ENCODE measurements at places on chromosomes 7 and 10.

GRCh38 chr7:74606101-74606908, 51.2 kb upstream of the GTF2I start:
- peak; percentile 25 for DNase-seq

DNA sequence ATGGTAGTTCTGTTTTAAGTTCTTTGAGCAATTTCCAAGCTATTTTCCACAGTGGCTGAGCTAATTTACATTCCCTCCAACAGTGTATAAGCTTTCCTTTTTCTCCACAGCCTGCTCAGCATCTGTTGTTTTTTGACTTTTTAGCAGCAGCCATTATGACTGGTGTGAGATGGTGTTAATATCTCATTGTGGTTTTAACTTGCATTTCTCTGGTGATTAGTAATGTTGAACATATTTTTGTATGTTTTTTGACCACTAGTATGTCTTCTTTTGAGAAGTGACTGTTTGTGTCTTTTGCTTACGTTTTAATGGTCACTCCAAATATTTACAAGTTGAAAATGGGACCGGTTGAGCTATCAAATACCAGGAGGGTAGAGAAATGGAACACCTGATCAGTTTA, 20.4 kb downstream of the GNG11 start:
- no peak for DNase-seq

GRCh38 chr7:94288096-94288495, 106.6 kb upstream of the COL1A2 start:
- no peak for DNase-seq

- no peak for DNase-seq
Measured at GRCh38 chr7:1849351-1850041, 179.4 kb downstream of the ELFN1 start.

DNA sequence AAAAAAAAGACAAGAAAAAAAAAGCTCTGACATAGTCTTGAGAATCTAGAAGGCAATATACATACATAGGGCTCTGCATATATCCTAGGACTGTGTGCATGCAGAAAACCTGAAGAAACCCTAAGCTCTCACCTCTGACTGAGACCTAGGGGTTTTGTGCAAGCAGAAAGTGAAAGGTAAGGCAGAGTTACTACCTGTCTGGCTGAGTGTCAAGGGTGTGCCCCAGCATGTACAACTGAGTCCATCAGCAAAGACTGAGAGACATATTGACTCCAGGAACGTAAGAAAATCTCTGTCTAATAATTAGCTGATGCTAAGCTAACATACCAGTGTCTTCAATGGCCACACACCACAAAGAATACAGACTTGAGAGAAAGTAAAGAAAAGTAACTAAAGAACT, 16.3 kb upstream of the HNRNPH3 start:
- no peak for DNase-seq

DNA sequence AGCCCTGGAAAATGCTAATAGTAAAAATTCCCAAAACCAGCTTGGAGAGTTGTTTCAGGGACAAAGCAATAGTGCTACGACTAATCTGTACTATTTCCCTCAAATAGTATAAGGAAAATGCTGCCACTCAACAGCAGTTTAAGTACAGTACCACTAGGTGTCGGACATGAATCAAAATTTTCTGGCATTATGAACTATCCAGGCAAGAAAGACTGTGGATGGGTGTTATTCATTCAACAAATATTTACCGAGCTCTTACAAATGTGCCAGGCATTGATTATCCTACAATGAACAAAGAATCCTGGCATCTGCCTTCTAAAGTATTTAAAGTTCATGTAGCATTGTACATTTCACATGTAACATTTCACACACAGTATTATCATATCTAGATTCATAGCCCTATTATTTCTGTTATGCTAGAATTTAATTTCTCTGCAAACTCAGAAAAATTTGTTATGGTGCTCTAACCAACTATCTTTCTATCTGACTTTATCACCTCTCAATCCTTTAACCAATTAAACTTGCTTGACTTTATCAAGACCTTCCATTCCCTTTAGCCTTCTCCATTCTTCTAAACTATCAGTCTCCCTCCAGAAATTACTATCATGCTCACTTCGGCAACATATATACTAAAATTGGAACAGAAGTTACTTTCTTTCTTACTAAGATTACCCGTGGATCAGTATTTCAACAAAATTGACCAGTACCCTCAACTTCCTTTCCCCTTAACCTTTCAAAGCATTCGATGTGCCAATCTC, 80.6 kb downstream of the ARHGAP21 start:
- DNase-seq = no peak

DNA sequence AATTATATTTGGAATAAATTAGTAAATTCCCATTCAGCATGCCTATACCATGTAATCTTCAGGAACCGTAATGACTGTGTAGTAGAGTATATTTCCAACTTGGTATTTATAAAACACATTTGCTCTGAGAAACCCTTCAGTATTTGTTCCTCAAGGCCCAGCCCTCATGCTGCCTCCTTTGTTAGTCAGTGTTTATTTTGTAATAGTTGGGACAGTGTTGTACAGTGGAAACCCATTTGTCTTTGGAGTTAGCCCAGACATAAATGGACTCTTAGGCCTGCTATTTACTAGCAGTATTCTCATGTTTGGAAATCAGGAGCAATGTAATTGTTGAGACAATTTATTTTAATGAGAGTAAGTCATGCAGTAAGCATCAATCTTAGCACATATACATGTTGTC, 686.9 kb downstream of the AUTS2 start:
- DNase-seq = no peak

DNA sequence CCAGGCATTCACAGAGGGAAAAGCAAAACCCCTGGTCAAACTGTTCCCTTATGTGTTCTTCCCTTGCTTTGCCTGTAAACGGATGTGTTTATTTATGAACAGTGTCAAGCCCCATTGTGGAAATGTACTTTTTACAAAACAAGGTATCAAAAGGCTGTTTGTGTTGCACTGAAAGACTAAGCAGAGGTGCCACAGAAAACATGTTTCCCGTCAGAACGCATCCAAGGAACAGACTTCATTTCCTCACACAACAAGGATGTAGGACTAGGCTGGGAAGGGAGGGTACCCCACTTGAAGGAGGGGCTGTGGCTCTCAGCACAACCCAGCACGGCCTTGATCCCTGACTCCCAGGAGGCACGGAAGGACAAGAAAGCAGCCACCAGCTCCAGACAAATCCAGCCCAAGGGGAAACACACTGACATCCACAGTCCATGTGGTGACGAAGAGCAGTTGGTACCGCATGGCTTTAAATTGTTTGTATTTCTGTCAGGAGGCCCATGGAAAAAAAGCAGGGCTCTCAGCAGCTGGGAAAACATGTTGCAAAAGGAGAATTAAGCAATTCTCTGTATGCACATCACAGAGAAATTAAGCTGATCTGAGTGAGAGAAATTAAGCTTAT, 85.6 kb downstream of the RNF216 start:
- no peak for DNase-seq

- DNase-seq = no peak
Measured at GRCh38 chr10:71351628-71352319, 32.7 kb downstream of the SLC29A3 start.

GRCh38 chr7:49773218-49773935, at the start of gene VWC2:
VWC2 (plus strand) TSS chr7:49773638; CDS start chr7:49775436, 1,798 bp downstream.
- DNase-seq = no peak

DNA sequence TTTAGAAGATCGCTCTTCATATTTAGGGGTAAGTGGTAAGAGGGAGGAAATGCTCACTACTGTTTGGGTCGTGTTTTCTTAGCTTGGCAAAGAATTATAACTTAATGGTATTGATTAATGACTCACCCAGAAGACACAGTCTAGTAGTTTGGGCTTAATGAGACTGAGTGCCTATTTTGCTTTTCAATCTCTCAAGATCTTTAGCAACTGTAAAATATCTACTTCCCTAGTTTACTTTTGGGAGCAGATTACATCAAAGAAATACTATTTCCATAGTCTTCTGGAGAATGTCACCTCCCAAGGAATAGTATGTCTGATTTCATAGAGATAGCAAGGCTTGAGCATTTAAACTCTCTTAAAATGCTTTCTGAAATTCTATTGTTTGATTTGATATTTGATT, 100.5 kb upstream of the SLC25A13 start:
- DNase-seq = no peak

GRCh38 chr7:39816462-39817060, 133.5 kb upstream of the CDK13 start:
- DNase-seq = no peak

- DNase-seq = no peak
Measured at GRCh38 chr10:22618078-22618785, 96.1 kb downstream of the PIP4K2A start.

DNA sequence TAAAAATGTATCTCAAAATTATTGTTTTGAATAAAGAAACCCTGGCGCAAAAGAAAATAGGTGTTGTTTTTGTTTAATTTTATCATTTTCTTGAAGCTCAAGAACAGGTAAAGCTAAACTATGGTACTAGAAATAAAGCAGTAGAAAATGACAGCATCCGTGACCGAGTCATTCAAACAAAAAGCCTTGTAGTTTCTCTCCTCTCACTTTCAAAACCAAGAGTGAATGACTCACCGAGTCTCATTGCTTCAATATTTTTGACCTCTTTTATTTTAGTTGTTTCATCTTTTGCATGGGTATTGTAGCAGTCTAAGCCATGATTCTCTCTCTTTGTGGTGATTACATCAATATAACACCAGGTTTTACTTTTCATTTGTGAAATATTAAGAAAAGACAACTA, 396.5 kb downstream of the POM121L12 start:
- DNase-seq = no peak

DNA sequence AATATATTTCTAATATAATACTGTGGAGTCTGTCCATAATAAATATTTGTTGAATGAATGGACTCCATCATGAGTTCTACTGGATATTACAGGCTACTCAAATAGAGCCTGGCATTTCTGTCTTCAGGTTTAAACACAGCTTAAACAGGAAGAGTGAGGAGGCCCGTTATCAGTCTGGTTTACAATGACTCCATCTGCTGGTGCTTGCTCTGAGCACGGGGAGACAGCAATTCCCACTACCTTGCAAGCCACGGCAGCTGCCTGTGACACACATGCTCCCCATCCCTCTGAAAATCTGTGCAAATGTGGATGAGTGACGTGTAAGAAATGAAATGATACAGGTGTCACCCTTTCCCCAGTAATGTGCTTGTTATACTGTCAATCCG, 293.5 kb upstream of the IMMP2L start:
- DNase-seq = no peak

DNA sequence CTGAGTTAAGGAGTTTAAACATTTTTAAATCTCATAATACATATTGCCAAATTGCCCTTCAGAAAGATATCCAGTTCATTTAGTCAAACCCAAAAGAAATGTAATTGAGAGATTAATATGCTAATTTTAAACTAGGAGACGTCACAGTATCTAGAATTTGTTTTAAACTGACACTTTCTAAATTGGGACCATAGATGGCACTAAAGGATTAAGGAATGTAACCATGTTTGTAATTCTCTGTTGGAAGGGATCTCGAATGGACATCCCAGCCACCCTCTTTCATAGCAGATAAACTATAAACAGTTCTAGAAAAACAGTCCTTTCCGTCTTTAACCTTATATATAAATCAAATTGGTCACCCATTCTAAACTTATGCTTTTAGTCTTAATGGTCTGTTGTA, 30.0 kb upstream of the SAMD9L start:
- DNase-seq = no peak

- DNase-seq = no peak
Measured at GRCh38 chr10:77274046-77274795, 363.4 kb downstream of the KCNMA1 start.

DNA sequence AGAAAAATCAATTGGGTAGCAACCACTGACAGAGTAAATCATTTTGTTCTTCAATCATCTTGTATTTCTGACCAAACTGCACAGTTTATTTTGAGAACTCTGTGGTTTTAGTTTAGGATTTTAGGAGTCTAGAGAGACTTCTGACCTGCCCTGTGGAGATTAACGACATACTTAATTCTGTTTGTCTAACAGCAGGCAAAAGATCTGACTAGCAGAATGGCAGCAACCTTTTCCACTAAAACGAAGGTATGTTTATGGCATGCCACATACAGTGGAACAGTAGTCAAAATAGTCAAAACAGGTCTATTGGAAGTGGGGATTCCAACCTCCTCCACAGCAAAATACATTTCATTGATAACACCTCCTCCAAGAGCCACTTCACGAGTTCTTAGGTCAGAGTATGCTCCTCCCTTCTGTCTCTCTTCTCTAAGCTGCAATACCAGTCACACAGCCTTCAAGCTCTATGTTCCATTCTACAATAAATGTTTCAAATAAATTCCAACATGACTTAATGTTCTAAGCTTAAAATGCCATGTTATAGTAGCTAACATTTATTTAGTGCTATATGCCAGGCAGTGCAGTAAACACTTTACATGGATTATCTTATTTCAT, 34.4 kb downstream of the NRCAM start:
- no peak for DNase-seq

DNA sequence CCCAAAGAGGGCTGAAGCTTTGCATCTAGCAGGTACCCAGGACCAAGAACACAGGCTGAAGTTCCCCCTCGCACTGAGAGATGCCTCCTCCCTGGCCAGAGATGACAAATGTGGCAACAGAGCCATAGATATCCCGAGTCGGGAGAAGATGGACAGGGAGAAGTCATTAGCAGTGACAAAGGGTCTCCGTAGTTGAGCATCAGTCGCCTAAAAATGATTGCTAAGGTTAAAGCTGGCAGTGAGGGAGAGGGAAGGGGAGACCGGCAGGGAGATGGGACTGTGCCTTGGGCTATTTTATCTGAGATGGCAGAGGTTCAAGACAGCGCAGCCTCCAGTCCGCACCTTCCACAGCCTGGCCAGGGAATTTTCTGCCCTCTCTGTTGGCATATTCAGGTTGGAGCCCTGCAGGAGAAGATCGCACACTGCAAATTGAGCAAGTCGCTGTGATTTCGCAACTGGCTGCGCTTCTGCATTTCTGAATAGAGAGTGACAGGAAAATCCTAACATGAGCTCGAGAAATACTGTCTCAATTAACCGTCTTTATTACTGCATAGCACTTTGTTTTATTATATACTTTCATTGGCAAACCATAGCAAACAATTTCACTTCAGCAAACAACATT, 238.9 kb upstream of the GPR26 start:
- no peak for DNase-seq

DNA sequence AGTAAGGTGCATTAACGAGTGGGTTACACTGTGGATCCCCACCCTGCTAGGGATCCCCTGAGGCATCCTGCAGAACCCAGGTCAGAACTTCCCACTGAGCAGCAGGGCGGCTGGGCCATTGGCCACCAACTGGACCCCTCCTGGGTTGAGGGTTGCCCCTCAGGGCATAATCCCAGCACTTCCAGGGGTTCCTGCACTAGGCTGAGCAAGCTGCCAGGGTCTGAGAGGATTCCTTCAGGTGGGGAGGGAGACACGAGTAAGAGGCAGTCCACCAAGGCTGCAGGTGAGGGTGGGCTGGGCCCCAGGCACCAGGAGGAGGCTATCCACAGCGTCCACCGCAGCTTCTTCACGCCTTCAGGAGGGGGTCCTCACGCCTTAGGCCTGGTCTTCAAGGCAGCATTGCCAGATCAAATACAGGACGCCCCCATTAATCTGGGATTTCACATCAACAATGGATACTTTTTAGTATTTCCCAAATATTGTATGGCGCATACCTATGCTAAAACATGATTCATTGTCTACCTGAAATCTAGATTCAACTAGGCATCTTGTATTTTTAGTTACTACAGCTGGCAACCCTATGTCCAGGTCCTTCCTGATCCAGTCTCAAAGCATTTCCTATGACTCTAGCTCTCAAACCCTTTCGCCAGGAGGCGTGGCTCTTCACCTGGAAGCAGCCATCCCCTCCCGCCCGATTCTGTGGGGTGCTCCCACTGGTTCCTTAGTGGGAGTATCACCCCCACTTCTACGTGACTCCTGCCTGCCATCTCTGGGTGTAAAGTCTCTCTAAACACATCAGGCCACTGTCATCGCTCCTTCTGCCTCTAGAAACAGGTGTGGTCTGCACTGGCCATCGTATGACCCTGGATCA, 4.1 kb downstream of the PRKAG2 start:
- DNase-seq = no peak
